ENCODE measurements at places on chromosomes 6 and 20.

GRCh38 chr20:55360895-55361294 is 644.4 kb downstream of the CBLN4 start:
- DNase-seq: no peak

DNA sequence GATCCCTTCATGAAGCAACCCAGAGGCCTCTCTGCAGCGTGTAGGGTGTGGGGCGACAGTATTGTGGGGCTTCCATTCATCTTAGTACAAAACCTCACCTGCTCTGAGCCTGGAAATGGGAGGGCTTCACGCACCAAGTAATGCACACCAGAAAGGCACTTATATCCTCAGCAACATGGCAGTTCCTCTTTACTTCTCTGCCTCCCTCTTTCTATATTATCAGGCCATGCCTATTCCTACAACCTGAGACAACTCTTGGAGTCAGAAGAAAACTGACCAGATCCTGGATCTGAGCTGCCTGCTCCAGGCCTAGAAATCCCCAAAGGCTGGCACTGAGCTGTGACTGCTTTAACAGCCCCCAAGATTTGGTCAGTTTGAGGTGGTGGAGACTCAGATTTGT is 7.6 kb upstream of the ZNF76 start:
- no peak for DNase-seq

DNA sequence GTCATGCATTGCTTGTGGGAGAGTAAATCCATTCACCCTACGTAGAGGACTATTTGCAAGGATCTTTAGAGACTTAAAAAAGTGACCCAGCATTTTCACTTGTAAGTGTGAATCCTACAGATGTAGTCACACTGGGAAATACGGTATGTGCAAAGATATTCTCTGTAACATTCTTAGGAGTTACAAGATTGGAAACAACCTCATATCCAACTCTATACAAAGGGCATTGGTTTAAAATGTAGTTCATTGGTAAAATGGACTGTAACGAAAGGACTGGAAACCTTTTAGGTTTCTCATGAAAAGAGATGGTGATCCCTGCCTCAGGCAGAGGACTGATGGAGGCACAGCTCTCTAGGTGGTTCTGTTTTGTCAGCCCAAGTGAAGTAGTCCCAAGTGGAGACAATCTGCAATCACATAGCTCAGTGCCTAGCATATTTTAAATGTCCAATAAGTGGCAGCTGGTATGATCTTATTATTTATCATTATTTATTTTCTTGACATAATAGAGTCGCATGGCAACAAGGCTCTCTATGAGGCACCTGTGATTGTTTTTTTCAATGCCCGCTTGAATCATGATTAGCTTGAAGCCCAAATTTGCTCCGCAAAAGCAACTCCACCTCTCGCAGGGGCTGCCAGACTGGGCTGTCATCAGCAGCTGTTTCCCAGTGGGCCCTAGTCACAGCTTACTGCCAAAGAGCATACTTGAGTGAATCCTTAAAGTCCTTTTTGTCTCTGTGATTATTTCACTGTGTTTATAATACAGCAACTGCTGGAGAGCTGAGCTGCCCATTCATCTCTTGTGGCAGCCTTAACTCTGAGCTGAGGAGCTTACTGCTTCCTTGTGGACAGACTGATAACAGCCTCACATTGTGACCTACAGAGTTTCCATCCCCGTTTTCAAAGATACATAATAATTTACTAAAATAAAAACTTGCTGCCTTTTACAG is 19.8 kb upstream of the ENPP1 start:
- no peak for DNase-seq

- DNase-seq: no peak
Observed at GRCh38 chr6:105211831-105212230, 32.0 kb upstream of the POPDC3 start.

DNA sequence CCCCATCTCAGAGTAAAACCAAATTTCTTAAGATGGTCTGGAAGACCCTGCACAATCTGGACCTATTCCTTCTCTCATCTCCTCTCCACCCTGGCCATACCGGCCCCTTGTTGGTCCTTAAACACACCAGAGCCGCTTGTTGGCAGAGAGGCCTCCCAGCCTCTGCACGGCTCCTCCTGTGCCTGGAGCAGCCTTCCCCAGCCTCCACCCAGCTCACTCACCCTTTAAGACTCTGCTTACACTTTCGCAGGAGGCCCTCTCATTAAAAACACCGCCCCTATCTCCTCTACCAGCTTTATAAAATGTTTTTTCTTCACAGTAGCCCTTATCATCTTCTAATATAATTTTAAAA is 49.8 kb downstream of the BANF2 start:
- DNase-seq: no peak

DNA sequence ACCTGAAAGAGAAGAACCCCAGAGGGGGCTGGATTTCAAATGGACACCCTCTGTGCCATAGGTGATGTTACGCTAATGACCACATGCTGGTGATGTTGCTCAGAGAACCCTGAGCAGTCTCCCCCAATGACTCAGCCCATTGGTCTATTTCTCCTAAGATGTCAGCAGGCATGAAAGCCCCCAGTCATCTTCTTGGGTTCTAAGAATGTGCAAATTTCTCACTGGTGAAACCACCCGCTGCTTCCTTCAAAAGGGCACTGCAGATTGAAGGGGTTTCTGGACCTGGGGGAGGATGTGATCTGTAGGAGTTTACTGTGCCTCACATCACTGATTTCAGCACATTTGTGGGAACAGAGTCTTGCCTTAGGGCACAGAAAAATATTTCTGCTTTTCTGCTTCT is 298.4 kb upstream of the MOCS1 start:
- DNase-seq: no peak

- no peak for DNase-seq
Observed at GRCh38 chr20:18009116-18009515, 40.3 kb downstream of the MGME1 start.

- DNase-seq: peak; percentile 37
Observed at GRCh38 chr6:34986845-34987246, 97.8 kb downstream of the ANKS1A start.

- no peak for DNase-seq
Observed at GRCh38 chr6:71287926-71288227, 734 bp upstream of the OGFRL1 start.

DNA sequence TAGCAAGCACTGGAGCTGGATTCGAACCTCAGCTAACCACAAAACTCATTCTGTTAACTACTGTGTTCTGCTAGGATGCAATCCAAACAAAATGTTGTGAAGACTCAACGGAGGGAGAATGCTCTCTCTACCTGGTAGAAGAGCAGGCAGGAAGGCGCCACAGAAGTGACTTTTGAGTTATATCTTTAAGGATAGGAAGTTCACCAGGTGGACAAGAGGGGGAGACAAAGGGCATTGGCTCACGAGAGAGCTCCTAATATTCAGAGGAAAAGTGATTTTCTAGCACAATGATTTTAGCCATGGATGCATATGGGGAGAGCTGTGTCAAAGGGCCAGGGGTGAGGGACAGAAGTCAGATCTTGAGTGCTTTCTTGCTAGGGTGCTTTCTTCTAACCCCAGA is 108.4 kb upstream of the MAFB start:
- DNase-seq: no peak

GRCh38 chr20:47922269-47922668 is 137.0 kb upstream of the SULF2 start:
- DNase-seq: no peak

GRCh38 chr6:780706-781105 is 87.8 kb upstream of the EXOC2 start:
- DNase-seq: no peak

- DNase-seq: no peak
Observed at GRCh38 chr6:45613656-45614055, 235.9 kb upstream of the SUPT3H start.

DNA sequence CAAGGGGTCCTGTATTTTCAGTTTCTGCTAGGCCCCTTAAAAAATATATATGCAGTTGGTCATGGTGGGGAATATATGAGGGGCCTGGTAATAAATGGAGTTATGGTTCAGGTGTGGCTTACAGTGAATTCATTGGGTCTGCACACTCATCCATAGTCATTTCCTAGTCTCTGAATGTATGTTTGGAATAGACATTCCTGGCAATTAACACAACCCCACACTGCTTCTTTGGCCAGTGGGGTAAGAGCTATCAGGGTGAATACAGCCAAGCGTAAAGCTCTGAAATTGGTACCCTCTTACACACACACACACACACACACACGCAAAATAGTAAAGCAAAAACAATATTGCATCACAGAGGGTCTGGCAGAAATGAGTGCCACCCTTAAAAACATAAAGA is 56.5 kb downstream of the QRSL1 start:
- no peak for DNase-seq

DNA sequence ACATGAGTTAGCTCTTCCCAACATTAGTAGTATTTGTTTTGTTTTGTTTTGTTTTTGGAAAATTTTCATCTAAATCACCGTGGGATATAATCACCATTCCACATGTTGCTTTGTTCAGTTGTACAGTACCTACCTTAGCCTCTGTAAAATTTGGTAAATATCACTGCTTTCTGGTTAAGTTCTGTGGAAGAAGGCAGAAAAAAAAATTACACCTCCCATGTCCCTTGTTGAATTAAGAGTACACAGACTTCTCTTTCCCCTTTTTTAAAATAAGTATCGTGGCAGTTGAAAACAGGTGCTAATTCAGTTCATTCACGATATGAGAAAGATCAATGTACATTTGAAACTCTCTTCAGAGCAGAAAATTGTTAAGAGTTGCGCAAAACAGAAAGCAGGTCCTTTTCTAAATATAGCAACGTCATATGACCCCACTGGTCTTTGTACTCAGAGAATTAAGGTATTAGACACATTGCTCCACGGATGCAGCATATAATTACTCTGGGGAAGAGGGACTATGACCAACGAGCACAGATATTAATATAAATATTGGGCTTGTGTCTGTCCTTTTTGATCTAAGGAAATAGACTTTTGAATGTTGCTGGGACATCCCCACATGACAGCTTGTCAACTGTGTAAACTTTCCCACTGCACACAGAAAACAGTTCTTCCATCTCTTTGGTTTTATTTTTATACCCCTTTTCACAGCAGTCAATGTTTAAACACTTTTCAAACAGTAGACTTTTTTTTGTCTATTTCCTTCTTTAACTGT is 58.6 kb upstream of the ZNF217 start:
- DNase-seq: no peak

DNA sequence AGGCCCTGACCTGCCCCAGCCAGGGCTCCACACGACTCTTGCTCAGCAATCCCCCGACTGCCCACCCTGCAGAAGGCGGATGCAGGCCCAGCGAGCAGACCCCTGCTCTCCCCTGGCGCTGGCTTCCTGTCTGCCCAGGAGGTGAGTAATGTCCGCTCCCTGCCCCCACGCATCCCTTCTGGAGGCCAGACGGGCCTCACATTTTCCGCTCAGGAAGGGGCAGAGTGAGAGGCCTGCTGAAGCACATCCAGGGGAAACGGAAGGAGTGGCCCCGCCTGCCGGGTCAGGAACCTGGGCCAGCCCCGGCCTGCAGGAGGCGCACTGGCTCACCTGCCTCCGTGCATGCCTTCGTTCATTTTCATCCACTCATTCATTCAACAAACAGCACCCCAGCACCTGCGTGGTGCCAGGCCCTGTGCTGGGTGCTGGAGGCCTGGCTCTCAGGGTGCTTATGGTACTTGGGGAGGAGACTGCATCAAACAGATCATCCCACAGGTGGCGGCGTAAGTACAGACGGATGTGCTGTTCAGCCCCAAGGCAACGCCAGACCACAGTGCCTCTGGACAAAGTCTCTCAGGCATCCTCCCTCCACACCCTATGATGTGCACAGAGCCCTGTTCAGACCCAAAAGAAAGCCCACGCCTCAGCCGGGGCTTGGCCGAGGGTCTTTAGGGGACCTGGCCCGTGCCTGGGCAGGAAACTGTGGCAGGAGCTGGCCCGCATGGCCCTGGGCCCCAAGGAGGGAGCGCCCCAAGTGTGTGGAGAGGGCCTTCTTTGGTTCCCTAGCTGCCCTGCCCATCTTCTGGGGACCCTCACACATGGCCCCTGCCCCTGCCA is 112.1 kb downstream of the ASXL1 start:
- DNase-seq: peak; percentile 24

DNA sequence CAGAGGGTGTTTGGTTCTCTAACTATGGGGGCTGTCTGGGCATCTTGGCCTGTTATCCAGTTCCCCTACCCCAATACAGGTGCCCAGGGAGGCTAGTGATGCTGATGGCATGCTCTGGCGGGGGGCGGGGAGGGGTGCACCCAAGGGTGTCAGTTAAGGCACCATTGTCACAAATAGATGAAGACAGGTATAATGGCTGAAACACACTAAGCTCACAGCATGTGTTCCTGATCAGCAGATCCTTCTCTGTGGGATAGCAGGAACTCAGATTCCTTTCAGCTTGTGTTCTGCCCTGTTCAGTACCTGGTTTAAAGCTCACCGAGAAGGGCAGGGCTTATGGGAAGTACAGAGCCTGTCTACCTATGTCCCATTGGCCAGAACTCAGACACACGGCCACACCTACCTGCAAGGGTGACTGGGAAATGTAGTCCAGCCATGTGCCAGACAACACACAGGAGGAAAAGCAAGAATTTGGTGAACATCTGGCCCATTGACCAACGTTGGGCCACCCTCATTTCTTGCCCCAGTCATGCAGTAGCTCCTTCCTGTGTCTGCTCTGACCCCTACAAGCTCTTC is 3.4 kb upstream of the RSPO4 start:
- DNase-seq: peak; percentile 1

GRCh38 chr6:163533443-163533842 is 118.9 kb downstream of the QKI start:
- no peak for DNase-seq

DNA sequence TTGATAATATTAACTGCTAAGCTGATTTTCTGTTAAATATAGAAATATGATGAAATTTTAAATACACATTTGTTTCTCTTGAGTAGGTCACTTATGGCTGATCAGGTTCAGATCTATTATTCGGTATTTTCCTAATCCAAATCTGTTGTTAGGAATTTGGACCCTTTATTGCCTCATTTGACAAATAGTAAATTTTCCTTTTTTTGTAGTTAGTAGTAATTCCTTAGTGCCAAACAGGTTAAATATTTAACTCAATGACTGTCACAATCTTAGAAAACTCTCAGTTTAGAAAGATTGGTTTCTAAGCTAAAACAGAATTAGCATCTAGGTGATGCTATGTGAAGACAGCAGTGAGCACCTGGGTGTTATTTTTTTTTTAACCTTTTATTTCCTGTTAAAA is 1598.9 kb downstream of the KHDRBS2 start:
- DNase-seq: no peak

DNA sequence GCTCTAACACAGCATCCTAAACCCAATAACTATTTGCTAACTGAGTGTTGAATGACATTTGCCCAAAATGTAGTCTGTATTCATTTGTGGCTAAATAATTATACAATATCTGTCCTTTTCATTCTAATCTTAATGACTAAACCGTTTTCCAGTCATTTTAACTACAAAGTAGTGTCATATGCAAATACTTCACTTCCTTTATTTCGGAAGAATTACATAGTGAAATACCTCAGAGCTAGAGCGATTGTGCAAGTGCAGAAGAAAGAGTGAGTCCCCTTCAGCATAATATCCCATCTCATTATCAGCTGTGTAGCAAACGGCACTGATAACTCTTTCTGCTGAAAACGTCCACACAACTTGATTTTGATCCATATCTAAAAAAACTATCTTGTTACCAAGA is 66.2 kb downstream of the ROS1 start:
- DNase-seq: no peak

Measured in CD8-positive, alpha-beta memory T cell (primary cell).